ENCODE measurements at places on chromosomes 12 and 14.

- no peak for DNase-seq
Observed at GRCh38 chr12:53623548-53624385, 2.4 kb downstream of the ATF7 start.

GRCh38 chr14:88866305-88866704, 41.9 kb downstream of the TTC8 start:
- no peak for DNase-seq

DNA sequence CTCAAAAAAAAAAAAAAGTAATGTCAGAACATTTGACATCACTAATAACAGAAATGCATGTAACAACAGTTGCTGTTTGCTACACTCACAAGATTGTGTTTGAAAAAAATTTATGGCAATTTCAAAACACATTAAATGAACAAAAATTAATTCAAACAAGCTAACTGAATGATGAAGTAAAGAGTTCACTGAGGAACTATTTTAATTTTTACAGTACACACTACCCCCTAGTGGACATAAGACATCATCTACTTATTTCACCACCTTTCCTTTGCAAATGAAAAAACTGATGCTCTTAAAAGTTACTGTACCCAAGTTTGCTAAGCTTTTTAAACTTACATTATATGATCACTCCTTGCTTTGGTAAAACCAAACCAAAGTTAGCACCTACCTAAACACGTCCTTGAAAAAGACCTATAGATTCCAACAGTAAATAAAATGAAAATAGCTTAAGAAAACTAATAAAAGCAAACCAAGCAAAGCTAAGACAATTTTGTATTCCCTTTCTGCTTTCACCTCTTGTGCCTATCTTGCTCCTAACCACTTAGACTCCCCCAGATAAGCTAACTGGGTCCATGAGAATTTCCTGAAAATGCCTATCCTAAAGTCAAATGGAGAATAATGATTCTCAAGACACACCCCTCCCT, 22.2 kb downstream of the UBE2N start:
- DNase-seq = peak; percentile 20

DNA sequence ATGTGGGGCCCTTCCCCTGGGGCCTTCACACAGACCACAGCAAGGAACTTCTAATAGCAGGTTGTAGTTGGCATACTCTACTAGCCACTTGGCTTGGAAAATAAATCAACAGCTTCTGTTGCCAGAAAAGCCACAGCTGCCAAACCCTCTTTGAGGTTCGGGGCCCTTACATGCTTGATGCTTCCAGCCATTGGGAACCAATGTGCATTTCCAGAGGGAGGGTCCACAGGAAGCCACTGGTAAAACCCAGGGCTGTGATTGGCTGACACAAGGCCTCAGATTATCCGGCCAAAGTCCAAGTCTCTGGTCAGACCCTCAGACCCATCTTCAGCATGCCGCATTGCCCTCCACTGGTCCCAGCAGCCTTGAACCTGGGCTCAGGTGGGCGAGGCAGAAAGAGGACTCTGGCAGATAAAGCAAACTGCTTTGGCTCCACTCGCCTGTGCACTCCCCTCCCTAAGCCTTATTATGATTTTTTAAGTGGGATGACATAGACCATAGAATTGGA, 214.4 kb downstream of the BCL11B start:
- no peak for DNase-seq

GRCh38 chr14:103811189-103811588, 36.2 kb downstream of the PPP1R13B start:
- DNase-seq = no peak

DNA sequence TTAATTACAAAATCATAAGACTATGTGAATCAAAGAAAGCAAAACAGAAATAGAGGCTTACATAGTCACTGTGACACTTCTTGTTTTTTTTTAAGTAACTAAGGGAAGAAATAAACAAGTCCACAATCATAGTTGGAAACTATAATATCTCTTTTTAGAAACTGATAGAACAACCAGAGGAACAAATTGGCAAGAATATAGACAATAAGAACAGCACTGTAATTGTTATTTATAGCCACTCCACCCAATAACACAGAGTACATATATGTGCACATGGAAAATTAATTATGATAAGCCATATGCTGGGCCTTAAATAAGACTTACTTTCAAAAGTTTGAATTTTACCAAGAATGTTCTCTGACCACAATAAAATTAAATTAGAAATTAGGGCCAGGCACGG, 101.1 kb downstream of the PLEKHG7 start:
- DNase-seq = no peak

GRCh38 chr12:56154818-56155217, 2.4 kb downstream of the MYL6B start:
- DNase-seq = no peak

GRCh38 chr14:50070230-50070629, 46.1 kb downstream of the VCPKMT start:
- no peak for DNase-seq

- no peak for DNase-seq
Observed at GRCh38 chr14:57464008-57464730, 29.5 kb downstream of the CCDC198 start.

DNA sequence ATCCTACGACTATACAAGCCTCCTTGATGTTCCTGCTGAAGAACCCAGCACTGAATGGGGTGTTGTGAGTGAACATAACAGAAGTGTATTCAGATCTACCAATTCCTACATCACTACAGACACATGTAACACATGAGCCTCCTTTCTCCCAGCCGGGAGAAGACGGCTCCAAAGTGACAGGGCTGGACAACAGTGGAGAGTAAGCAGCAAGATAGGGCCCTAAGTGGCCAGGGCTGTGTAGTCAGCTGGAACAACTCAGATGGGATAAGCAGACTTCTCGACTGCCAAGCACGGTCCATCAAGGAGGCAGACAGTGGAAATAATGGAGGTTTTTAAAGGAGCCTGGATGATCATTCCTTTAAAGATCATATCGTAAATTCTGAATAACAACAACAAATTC, 73.5 kb downstream of the TTC7B start:
- no peak for DNase-seq

- no peak for DNase-seq
Observed at GRCh38 chr12:20415641-20416040, 47.3 kb downstream of the PDE3A start.

DNA sequence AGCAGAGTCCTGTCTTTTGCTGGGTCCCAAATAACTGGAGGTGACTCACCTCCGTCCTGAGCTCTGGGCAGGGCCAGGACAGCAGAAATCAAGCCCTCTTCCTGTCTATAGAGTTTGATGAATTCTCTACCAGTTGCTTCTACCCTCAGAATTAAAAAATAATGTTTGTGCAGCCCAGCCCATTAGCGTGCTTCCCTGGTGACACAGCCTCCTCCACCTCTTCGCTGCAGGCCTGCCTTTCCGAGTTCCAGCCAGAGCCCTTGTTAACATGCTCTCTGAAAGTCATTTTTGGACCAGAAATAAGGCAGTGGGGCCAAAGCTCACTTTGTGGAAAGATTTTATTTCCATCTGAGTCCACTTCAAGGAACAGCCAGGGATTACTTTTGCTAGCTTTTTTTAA, 94.0 kb downstream of the TBX5 start:
- no peak for DNase-seq

DNA sequence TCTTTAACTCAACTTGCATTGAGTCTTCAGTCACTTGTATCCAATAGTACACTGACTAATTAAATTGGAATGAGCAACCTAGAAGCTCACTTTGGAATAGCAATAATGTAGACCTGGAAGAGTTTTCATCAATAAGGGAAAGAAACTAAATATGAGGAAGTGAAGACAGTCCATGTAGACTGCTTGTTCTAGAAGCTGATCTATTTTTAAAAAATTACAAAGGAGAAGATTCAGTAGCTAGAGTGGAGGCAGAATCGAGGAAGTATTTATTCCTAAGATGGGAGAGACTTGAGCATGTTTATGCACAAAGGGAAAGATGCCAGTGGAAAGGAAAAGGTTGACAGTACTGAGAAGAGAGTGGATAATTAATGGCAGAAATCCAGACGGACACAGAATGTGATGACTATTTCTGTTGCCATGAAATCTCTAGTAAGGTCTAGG, 156.3 kb upstream of the PDE3A start:
- no peak for DNase-seq

- no peak for DNase-seq
Observed at GRCh38 chr14:44960646-44961045, 1.1 kb downstream of the KLHL28 start.

DNA sequence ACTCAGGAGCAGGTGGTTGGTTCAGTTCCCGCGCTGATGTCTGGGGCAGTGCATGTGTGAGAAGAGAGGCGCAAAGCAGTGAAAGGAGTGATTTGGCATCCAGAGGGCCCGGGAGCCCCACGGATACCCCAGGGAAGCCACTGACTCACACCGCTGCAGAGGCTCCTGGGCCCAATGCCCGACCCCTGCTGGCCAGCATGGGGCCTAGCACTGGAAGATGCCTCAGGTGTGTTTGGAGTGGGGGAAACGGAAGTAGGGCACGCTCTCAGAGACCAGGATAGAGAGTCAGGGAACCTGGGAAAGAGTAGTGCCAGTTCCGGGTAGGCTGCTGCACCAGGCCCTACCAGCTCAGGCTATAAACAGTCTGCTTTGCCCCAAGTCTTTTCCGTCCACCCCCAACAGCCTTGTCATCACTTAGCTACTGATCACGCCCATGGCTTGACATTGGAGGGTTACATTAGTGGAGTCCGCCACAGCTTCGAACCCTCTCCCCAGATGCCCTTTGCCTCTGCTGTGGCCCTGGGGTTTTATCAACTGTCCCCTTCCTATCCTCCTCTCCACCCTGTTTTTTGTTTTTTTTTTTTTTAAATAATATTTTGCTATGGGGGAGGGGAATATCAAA, 9.5 kb upstream of the CSAD start:
- DNase-seq = no peak

DNA sequence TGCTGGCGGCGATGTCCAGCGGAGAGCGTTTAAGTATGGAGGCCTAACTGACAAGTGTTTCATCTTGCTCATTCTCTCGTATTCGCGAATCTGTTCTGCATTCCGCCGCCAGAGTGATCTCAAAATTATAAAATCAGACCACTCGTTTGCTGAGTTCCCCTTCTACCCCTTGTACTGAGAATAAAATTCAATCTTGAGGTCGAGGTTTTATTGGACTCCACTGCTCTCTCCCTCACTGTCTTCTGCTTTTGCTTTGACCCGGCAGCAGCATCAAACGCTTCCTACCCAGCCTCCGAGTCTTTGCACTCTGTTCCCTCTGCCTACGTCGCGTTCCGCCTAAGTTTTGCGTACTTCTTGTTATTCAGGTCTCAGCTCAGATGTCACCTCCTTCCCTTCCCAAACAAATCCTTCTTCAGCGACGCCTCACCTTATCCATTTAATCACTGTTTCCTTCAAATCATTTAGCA, 462 bp downstream of the KNTC1 start:
- no peak for DNase-seq

DNA sequence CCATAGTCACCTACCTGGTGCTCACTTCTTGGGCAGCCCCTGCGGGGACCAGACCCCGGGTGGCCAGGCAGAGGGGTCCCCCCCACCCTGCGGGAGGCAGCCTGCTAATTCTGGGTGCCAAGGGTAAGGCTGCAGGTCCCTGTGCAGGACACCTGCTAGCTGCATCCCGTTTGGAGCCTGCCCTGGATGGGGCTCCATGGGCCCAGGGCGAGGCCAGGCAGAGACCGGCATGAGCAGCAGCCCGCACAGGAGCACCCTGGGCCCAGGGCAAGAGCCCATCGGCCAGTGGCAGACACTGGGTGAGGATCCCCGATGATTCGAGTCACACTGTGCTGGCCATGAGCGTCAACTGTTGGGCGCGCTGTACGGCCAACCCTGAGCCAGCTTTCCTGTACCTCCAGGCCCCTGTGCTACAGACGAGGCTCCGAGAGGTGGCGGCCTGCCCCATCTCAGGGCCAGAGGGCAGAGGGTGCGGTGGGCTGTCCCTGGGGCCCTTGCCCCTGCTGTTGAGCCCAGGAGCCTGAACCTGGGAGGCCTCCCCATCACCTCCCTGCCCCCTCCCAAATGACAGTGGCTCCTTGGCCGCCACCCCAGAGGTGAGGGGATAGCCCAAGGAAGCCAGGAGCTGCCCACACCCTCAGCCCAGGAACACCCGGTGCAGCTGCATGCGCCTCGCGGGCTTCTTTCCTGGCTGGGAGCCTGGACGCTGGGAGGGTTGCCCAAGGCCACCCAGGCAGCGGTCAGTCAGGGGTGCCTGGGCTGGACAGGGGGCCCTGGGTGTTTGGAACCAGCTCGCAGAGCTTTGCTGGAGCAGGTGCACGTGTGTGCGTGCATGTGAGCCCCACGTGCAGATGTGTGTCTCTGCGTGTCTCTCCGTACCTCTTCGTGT, 47.7 kb downstream of the CYP46A1 start:
- DNase-seq = no peak

- DNase-seq = no peak
Observed at GRCh38 chr12:6345319-6346091, 3.6 kb upstream of the TNFRSF1A start.

- DNase-seq = no peak
Observed at GRCh38 chr14:79500489-79500888, 710.8 kb downstream of the DIO2 start.

- no peak for DNase-seq
Observed at GRCh38 chr14:64945431-64946178, 3.1 kb upstream of the GPX2 start.

DNA sequence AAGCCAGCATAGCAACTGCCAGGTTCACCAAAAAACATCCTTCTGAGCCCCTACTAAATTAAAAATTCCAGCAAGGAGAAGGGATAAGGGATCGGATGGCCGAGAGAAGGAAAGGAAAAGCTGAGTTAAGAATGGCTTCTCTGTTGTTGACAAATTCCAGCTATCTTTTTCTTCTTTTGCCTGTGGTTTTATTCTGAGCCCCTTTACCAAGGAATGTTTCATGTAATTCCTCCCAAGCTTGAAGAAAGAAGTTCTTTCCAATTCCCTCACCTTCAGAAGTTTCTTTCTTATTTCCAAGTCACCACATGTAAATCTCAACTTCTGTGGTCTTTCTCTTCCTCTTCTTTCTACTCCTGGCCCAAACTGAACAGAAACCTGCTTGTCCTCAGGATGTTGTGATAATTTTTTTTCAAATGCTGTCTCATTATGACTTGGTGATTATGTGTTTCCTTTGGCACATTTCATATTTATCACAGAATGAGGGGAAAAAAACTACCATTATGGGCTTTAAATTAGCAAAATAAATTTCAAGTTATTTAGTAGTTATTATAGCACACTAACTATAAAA, 40.0 kb downstream of the FGD6 start:
- DNase-seq = no peak

- no peak for DNase-seq
Observed at GRCh38 chr12:51371295-51371953, 19.8 kb downstream of the GALNT6 start.

DNA sequence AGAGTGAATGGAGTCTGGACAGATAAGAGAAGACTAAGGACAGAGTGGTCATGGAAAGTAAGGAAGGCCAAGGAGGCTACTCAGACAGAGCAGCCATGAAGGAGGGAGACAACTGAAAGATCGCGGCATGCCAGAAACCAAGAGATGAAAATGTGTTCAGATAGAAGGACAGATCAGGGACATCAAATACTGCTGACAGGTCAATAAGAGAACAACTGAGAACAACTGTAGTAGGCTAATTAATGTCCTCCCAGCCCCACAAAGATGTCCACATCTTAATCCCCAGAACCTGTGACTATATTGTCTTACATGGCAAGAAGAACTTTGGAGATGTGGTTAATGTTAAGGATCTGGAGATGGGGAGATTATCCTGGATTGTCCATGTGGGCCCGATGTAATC, 15.0 kb upstream of the HELB start:
- no peak for DNase-seq

Measured in GM13977 (cell line).